Left lung (tissue), 14 donors: ENCODE measurements at places on chromosomes 7 and 10.

GRCh38 chr10:124217906-124218804 is 124.8 kb upstream of the CHST15 start:
- DNase-seq, result no peak

- DNase-seq, result no peak
Observed at GRCh38 chr7:41877118-41877517, 174.2 kb upstream of the INHBA start.

- DNase-seq, result no peak
Observed at GRCh38 chr7:149297034-149297755, 35.2 kb downstream of the ZNF783 start.

DNA sequence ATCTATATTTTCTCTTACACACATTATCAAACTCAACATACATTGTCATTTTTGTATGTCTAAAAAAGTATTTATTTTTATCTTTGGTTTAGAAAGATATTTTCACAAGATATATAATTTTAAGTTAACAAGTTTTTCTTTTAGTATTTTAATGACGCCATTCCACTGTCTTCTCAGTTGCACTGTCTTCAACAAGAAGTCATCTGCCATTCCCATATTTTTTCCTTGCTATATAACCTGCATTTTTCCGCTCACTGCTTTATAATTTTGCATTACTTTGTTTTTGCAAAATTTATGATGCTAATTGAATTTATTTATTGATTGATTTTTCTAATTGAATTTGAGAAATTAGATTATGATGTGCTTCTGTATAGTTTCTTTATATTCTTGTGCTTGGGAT is 357.8 kb upstream of the RNF32 start:
- DNase-seq, result no peak

- no peak for DNase-seq
Observed at GRCh38 chr7:55157764-55158105, 138.9 kb downstream of the EGFR start.

GRCh38 chr7:147982307-147982706 is 608.3 kb upstream of the C7orf33 start:
- no peak for DNase-seq
